ENCODE measurements at places on chromosomes 11 and 22.

GRCh38 chr22:44625981-44626687 lies 75.9 kb upstream of the PRR5 start:
- DNase-seq: peak; percentile 68

DNA sequence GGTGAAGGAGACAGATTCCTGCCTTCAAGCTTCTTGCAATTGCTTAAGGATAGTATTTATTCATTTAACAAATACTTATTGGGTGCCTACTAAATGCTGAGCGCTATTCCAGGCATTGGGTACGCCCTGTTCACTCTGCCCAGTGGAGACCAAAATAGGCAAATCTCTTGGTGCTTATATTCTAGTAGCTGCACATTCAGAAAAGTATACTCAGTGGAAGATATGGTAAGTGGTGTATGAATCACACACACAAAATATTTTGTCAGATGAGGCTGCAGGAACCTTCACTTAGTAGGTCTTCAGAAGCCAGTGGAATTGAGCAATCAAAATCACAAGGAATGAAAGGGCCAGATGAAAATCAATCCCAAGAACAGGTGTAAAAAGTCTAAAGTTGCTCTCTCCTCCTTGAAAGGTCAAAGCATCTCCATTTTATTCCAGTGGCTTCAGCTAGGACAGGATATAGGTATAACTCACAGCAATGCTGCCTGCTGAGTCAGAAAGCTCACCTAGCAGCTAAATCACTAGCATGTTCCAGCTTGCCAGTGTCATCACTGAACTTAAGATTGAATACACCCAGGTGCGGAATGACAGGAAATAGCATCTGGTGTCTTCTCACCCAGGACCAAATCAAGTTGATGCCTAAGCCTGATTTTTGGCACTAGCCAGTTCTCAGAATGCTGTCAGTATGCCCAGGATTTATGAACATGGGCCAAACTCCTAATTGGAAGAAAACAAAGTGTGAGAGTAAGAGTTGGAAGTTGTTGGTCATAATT lies 83.9 kb downstream of the AMOTL1 start:
- DNase-seq: no peak

- no peak for DNase-seq
Measured at GRCh38 chr22:49833340-49834007, 5.8 kb upstream of the BRD1 start.

DNA sequence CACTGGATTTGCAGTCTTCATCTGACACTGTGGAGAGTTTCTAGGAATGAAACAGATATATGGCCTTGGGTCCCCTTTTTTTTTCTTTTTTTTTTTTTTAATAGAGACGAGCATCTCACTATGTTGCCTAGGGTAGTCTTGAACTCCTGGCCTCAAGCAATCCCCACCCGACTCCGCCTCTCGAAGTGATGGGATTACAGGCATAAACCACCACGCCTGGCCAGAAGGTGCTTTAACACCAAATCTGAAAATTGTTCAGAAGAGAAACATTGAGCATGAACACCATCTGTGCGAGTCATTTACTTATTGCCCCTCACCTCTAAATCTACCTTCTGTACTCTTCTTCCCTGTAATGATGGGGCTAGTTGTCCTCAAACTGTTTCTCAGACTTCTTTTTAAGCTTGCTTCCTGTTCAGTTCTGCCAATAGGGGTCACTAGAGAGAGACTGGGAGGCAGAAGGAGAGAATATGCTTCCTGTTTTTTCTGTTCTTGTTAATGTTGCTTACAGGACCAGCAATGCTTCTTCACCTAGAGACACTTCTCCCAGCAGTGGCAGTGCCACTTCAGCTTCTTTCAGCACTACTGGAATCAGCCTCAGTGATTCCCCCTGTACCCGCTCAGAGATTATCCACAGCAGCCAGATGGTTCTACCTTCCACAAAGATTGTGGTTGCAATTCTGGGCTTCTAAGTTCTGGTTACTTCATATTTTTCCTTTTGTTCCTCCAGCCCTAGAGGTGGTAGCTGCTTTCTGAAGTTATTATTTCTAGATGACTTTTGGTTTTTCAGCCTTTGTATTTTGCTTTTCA lies 20.8 kb upstream of the ZBED5 start:
- DNase-seq: peak; percentile 77

- DNase-seq: no peak
Measured at GRCh38 chr11:132174362-132175255, 804.2 kb downstream of the NTM start.

DNA sequence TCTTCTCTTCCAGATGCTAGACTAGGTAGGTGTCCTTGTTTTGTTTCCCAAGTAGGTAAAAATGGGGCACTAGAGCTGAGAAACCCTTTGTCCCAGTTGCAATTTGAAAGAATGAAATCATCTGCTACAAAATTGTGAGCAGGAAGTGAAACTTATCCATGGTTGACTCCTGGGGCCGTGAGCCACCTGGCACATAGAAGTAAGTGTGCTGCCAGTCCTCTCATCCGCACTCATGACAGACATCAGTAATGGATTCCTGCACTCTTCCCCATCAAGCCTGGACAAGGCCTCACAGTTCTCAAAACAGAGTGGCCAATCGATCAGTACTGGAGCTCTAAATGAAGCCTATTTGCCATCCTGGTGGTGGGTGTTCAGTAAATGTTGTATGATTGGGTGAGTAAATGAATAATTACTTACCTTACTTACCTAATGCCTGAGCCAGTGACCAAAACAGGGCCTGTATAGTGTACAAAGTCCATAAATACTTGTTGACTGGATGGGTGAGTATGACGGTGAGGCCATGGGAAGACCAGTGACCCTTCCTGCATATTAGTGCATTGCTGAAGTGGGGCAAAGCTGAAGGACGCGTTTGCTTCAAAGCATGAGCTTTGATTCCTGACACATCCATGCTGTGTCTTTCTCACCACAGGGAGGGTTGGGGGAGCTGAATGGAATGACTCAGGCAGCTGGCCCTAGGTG lies 68.9 kb upstream of the HEPHL1 start:
- DNase-seq: no peak

GRCh38 chr11:69050592-69051380 lies 2.1 kb downstream of the TPCN2 start:
- no peak for DNase-seq

GRCh38 chr11:12157241-12157661 lies 46.9 kb downstream of the MICAL2 start:
- no peak for DNase-seq

DNA sequence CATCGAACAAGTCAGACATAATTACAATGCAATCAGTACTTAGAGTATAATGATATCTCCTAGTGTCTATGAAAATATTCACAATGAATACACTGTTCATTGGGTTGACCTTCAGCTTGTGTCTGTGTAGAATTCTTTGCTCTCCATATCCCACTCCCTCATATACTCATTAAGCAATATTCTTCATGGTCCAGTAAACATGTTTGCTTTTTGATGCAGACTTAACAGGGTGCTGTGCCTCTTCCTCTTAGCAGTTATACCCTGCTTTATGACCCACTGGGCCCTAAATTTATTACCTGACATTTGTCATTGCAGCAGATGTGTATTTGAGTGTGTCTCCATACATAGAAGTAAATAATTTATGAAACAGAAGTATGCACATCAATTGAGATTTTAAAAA lies 352.5 kb upstream of the CCDC179 start:
- DNase-seq: no peak

DNA sequence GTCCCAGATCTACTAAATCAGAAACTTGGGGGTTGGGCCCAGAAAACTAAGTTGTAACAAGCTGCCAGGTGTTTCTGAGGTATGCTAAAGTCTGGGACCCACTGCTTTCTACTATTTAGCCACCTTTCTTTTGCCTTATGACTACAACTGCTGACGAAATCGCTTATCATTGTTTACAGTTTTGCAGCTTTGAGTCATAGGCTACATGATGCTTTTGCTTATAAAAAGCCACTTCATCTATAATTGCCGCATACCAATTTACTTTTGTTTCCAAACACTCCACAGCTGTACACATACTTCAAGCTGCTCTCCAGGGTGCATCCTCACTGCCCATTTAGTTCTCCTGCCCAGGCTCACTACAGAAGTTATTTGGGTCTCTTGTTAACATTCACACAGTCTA lies 144.7 kb downstream of the ENTHD1 start:
- no peak for DNase-seq

- no peak for DNase-seq
Measured at GRCh38 chr11:62025487-62026105, 58.2 kb upstream of the FTH1 start.

- no peak for DNase-seq
Measured at GRCh38 chr11:32911413-32911812, 18.8 kb downstream of the QSER1 start.

DNA sequence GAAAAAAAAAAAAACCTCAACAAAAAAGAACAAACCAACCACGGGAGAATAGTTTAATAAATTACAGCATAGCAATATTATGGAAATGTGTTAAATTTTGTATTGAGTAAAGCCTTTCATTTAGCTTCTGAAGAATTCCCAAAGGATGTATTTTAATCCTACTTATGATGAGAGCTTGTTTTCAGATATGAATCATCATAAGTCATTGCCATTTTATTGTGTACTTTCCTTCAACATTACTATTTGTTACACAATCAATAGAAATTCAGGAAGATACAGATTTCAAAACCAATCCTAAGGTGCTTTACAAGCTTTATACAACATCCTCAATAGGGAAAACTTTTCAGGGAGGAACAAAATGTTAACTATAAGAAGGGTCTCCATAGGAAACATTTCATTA lies 200.6 kb upstream of the CTSC start:
- no peak for DNase-seq

- DNase-seq: no peak
Measured at GRCh38 chr11:13761716-13762115, 93.2 kb downstream of the FAR1 start.

- no peak for DNase-seq
Measured at GRCh38 chr11:78194490-78194889, 5.8 kb downstream of the USP35 start.

- peak; percentile 83 for DNase-seq
Measured at GRCh38 chr11:78000193-78000592, 5.7 kb upstream of the INTS4 start.

DNA sequence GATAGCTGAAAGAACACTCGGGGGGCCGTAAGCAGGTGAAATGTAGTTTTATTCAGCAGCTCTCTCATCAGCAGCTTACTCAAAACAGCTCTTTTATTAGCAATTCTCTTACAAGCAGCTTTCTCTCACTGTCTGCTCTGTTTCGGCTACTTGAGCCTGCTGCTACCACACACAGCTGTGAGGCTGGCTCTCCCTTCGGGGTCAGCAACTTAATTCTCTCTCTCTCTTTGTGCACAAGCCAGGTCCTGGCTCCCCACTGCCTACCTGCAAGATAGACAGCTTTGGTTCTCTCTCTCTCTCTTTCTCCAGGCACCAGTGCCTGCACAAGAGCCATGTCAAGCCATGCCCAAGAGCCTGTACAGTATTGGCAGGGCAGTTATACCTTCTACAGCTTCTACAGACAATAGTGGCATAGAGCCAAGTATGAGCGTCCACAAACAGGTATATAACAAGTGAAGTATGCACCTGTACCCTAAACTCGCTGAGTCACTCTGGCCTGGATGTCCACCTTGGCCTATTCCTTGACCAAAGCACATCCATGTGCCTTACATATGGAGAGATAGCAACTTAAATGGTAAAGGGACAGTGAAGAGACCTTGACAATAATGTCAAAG lies 110.8 kb downstream of the MTNR1B start:
- no peak for DNase-seq

DNA sequence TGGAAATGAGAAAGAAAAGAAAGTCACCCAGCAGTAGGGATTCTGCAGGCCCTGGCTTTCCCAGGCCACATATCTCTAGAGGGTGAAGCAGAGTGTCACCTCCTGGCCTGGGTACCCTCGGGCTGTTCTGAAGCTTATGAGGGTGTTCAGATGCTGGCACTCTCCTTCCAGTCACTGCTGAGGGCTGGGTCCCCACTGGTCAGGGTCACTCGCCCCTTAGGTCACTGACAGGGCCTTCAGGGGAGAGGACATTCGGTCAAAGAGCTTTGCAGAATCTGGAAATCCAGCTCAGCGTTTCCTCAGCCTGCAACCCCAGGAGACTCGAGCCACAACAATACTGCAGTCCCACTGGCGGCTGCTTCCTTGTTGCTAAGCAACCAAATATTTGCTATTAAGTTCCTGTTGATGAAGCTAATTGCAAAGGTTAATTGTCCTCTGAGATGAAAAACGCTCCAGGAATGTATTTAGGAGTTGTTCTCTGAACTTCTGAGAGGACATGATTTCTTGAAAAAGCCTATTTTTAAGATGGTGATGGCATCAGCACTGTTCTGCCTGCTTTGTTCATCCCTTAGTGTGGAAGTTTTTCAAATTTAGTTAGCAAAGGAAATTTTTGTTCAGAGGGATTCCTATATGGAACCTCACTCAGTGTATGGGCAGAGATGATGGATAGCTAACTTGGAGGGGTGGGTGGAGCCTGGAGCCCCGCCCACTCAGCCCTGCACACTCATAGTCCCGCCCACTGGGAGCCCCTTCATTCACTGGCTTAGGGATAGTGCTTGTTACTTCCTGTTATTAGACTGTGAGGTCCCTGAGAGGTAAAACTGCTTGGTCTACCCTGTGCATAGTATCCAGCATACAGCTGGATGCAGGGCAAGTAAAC lies 109.2 kb downstream of the CSNK2A3 start:
- peak; percentile 87 for DNase-seq

GRCh38 chr11:130616573-130616972 lies 168.1 kb downstream of the ADAMTS15 start:
- DNase-seq: no peak

- DNase-seq: no peak
Measured at GRCh38 chr11:72237112-72237931, 6.7 kb downstream of the PHOX2A start.

DNA sequence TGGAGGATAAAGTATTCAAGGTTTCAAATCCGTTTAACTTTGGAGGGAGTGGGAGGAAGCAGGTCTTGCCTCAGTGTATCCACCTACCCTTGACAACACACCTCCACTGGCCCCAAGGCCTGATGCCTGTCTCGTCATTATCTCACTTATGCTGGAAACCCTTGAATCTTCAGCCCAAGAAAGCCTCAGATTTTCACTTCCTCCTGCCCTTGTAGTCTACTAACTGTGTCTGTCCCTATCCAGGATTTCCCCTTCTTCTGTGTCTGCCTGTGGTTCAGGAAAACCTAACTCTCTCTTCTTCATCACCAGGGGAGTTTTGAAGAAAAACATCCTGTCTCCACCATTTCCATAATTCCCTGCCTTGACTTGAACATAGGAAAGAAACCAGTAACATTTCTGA lies 56.1 kb downstream of the SYT9 start:
- DNase-seq: no peak

DNA sequence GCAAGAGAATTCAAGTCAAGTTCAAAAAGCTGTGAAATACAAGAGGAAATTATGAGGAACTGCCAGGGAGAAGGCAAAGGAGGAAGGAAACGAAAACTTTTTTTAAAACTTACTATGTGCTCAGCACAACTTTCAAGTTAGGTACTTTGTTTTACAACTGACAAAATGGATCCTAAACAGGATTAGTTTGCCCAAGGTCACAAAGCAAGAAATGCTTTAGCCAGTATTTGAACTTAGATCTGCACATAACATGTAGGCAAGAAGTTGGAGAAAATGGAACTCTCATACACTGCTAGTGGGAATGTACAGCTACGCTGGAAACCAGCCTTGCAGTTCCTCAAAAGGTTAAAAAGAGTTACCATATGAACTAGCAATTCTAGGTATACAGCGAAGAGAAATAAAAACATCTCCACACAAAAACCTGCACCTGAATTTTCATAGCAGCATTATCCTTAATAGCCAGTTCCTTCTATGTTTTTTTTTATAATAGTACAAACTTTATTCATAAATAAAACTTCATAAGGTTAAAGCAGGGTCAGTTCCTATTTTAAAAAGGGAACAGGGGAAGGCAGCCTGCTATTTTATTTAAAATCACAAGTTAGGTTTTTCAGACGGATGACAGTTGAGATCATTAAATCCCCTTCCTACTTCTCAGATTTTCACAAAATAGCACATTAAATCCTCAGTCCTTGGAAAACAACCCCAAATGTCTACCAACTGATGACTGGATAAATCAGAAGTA lies 19.2 kb downstream of the DDX6 start:
- DNase-seq: no peak
